ENCODE measurements at places on chromosomes 16 and 17.

- no peak for DNase-seq
Measured at GRCh38 chr16:25626172-25626571, 65.6 kb upstream of the HS3ST4 start.

- no peak for DNase-seq
Measured at GRCh38 chr17:19719355-19720209, 3.2 kb upstream of the SLC47A2 start.

- DNase-seq: no peak
Measured at GRCh38 chr17:62663304-62663703, 35.8 kb downstream of the MRC2 start.

DNA sequence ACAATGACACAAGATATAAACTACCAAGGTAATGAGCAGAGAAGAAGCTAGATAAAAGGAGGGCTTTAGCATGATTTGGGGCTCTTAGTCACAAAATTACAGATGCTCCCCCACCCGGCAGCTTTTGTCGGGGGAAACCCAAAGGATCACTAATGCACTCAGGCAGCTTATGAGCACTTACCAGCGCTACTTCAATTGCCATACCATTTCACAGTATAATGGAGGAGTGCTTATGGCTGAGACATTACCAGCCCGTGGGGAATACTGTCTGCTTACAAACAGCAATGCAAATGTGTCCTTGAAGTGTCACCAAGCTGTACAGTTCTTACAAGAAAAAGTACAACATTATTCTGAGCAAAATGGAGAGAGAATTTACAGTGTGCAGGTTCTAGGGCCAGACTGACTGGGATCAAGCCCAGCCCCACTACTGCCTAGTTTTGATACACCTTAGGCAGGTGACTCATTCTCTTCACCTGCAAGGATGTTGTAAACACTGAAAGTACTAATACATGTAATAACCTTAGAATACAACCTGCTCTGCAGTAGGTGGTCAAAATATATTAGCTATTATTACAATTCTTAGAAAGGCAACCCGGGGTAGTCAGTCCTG lies 16.3 kb downstream of the ANKFY1 start:
- no peak for DNase-seq

DNA sequence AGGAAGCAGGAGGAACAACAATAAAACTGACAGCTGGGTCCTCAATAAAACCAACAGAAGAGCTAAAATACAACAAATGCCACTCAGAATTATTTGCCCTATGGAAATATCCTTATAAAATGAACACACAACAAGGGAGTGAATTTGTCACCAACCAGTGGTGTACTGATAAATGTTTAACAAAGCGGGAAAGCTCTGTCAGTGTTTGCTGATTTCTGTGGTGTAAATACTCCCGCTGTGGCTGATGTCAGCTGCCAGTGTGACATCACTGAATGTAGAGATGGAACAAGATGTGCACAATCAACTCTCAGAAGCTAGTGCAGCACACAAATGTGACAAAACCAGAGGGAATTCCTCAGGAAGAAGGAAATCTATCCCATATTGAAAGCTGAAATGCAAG lies 51.9 kb downstream of the CDYL2 start:
- DNase-seq: no peak

DNA sequence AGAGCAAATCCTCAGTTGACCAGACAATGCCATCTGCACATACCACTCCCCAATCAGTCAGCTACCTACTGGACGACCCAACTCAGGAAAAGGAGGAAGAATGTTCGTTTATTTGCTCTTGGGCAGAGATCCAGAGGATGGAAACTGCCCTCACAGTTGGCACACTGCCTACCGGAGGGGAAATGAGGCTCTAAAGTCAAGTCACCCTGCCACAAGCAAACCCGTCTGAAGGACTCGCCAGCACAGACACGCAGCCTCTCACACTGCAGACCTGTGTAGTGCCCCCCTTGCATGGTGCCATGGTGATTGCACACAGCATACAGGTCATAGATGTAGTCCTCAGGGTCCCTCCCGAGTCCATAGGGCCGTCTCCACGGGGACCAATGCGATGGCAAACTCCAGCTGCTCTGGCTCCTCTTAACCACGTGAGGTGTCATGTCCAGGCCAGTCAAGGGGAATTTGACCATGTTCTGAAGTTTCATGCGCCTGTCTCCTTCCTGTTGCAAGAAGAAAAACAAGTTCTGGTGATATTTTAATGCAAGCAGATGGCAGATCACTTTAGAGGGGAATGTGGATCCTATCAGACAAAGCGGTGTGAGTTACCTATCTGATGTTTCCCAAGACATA lies 69.5 kb downstream of the USP31 start:
- DNase-seq: no peak

- DNase-seq: no peak
Measured at GRCh38 chr17:48484256-48484655, 46.6 kb downstream of the HOXB1 start.

DNA sequence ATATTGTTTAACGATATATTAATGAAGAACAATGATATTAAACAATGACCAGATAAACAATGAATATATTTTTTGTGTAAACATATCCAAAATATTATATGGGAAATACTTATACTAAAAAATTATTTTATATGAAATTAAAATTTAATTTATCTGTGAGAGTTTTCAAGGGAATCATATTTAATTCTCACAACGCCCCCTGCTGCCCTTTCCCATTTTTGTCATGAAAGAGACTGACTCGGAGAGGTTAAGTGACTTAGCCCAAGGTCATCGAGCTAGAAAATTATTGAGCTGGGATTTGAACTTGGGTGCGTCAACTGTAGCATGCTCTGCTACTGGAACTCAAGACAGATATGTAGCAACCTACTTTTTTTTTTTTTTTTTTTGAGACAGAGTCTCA lies 7.2 kb upstream of the MYCBPAP start:
- DNase-seq: no peak

GRCh38 chr17:73588891-73589290 lies 55.4 kb downstream of the SDK2 start:
- no peak for DNase-seq

DNA sequence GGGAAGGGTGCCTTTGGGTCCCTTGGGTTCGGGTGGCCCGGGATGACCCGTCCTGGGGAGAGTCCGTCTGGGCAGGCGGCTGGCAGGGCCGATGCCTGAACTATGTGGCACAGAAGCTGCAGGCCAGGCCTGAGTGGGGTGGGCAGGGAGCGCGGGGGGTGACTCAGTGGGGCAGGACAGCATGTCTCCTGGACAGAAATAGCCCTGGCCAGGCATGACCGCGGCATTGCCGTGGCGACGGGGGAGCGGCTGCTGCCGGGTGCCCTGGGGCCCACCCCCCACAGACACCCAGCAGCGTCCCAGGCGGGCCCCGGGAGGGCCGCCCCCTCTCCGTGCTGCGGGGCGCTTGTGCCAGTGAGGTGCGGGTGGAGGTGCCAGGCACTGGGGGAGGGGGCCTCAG lies 1.8 kb upstream of the C1QTNF8 start:
- no peak for DNase-seq

GRCh38 chr17:9346296-9346926 lies 229.2 kb downstream of the STX8 start:
- no peak for DNase-seq

DNA sequence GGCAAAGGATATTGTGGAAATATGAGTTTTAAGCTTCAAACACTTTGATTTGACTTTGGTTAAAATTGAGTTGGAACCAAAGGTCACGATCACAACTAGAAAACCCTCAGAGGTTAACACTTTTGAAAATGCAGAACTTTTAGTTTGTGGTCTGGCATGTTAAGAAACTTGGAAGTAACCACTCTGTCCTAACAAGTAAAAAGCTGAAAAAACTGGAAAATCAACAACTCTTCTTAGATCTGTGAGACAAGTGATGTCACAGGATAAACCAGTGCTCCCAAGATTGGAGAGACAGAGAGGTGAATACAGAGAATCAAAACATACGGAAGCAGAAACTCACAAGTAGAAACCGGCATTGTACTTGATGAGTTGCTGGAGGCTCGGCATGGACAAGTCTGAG lies 17.4 kb downstream of the MFSD6L start:
- no peak for DNase-seq

DNA sequence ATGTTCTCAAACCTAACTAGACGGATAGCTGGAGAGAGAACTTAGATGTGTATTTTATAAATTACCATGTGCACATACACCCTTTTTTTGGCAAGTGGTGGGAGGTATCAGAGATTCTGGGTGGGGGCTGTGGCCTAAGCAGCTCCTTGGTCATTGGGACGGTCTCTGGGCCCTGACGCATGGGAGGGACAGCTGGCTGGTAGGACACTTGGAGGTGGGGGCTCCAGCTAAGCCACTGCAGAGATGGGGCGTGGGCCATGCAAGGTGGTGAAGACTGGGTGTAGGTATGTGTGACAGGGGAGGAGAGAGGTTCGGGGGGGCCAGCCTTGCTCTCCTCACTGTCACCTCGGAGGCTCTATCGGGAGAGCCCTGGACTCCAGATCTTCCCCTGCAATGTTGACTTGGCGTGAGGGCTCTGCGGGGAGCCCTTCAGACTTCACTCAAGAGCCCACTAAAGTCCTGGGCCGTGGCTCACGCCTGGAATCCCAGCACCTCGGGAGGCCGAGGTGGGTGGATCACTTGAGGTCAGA lies 17.1 kb downstream of the C1QTNF1 start:
- no peak for DNase-seq

DNA sequence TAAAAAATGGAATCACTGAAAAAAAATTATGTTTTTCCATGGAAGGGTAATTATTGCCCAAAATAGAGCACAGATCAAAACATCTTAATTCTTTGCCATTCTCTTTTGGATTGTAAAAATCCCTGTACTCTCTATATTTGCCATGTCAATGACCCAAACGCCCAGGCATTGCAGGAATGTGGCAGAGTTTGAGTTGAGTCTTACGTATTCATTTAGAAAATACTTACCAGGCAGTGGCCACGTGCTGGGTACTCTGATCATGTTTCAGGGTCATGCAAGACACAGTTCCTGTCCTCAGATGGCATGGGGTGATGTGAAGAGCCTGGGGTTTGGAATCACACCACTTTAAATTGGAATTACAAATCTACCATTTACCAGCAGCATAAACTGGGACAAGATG lies 267.7 kb downstream of the ABCC12 start:
- no peak for DNase-seq

DNA sequence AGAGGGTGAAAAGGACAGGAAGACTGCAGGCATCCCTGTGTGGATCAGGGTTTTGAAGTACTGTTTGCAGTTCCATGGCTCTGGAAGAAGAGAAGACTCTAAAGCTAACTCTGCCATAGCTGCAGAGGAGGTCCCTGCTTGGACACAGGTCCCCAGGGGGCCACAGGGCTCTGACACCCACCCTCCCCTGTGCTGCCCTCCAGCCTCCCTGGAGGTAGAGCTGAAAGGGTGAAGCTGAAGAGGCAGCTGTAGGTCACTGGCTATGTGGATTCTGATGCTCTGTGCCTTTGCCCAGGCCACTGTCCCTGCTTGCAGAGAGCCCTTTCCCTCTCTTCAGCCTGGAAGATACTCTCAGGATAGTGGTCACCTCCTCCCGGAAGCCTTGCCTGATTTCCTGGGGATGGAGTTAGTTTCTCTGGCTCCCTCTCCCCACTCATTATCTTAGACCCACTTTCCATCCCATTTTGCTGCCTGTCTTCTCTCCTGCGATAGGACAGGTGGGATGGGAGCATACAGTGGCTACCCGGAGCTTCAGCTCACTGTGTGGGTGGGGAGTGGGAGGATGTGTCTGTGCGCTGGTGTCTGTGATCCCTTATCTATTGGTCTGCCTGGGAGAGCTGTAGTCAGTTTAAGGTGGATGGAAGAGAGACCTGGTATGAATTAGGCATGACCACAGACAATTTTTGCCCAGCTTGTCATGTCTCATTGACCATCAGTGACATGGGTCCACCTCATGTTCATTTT lies 89.8 kb upstream of the TMEM97 start:
- no peak for DNase-seq

GRCh38 chr16:69563605-69564580 lies 1.9 kb upstream of the NFAT5 start:
- DNase-seq: no peak

- DNase-seq: peak; percentile 26
Measured at GRCh38 chr17:82734987-82735866, at the start of gene FN3K. Gene FN3K (plus strand): TSS chr17:82735615. CDS start chr17:82735637, 22 bp downstream.

- no peak for DNase-seq
Measured at GRCh38 chr16:89910717-89911354, 7.8 kb upstream of the MC1R start.

GRCh38 chr17:57849163-57849873 lies 526 bp downstream of the MRPS23 start:
- DNase-seq: no peak

GRCh38 chr16:14121142-14121541 lies 50.0 kb downstream of the MRTFB start:
- no peak for DNase-seq

DNA sequence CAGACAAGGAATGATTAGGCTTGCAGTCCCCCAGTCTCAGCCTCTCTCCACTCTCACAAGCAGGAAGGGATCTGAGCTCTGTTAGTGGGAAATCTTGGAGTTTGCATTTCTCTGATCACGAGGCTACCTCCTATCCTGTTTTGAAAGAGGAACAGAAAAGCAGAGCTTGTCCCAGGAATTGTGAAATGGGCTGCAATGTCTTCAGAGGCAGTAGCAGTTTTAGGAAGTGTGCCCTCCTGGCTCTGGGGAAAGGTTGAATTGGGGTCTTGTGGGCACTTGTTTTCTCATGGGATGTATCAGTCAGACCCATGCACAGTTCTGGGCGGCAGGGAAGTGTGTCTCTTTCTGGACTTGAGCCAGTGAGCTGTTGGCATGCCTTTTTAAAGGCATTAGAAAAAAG lies 22.8 kb downstream of the NUP85 start:
- DNase-seq: no peak

DNA sequence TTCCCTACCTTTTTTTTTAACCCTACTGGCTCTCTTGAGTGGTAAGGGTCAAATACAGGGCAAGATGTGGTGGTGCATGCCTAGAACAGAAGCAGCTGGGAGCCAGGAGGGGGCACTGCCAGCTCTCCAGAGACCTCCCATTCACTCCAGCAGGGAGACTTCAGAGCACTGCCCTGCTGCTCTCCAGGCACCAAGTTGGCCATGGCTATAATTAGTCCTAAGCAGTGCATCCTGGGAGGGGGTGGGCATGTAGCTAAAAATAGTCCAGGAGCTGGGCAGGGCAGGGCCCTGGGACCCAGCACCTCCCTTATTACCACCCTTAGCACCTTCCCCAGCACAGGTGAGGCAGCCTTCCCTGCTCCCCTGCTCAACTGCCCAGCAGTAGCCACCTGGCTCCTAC lies 3.5 kb downstream of the CORO6 start:
- no peak for DNase-seq

- no peak for DNase-seq
Measured at GRCh38 chr16:2597560-2597902, 59.7 kb downstream of the PDPK1 start.

GRCh38 chr17:72158895-72159885 lies 38.4 kb downstream of the SOX9 start:
- DNase-seq: peak; percentile 99

DNA sequence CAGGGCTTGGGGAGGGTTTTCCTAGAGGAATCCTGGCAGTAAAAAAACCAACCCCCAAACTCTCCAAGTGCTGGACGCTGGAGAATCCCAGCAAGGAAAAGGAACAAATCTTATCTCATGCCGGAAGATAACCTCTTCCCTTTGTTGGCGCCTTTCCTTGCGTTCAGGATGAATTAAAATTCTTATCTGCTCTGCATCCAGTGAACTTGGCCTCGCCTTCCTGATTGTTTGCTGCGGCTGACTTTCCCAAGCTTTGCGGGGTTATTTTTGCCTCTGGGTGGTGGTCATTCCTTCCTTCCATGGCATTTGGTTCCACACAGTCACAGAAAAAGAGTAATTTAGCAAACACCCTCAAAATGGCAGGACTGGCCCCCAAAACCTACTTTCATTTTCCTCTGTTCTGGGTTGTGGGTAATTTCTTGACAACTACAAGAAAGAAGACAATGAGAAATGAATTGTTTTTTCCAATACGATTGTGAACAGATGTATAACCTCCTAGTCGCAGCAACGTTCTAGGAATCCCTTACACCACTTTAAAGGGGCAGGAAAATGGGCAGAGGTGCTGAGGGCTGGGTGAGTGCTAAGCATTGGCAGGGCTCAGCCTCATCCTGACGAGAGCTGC lies 77.8 kb downstream of the MRC2 start:
- DNase-seq: no peak

Data from NCI-H446 treated with DMSO at 0.1 percent for 48 hours (cell line).